Activated CD4-positive, alpha-beta memory T cell treated with anti-CD3 and anti-CD28 coated beads, Interleukin-2, amount 10 ng/mL, durations not matched to agents 7 days and 5 days (primary cell): ENCODE measurements at places on chromosomes 2 and 18. TPM values are rescaled to one million over a fixed set of nuclear protein-coding genes. Genes with fewer than 3 reads are reported as not detected.
A peak's percentile ranks its signal among the peaks of the same experiment; 100 is the strongest.

DNA sequence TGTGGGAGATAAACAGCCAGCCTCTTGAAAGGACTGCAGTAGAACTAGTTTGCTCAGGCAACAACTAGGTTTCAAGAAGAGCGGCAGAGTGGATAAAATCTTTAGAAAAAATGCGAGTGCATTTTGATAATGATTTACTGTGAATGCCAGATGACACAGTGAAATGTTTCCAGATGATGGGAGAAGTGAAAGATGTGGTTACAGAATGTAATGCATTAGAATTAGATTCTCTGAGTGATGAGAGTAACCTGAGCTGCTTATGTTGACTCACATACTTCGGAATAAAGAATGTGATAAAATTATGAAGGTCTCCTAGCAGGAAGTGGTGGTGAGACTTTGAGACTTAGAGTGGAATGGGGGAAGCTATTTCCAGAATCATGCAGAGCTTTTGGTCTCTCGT, 184.3 kb downstream of the GULP1 start:
- DNase-seq: no peak

DNA sequence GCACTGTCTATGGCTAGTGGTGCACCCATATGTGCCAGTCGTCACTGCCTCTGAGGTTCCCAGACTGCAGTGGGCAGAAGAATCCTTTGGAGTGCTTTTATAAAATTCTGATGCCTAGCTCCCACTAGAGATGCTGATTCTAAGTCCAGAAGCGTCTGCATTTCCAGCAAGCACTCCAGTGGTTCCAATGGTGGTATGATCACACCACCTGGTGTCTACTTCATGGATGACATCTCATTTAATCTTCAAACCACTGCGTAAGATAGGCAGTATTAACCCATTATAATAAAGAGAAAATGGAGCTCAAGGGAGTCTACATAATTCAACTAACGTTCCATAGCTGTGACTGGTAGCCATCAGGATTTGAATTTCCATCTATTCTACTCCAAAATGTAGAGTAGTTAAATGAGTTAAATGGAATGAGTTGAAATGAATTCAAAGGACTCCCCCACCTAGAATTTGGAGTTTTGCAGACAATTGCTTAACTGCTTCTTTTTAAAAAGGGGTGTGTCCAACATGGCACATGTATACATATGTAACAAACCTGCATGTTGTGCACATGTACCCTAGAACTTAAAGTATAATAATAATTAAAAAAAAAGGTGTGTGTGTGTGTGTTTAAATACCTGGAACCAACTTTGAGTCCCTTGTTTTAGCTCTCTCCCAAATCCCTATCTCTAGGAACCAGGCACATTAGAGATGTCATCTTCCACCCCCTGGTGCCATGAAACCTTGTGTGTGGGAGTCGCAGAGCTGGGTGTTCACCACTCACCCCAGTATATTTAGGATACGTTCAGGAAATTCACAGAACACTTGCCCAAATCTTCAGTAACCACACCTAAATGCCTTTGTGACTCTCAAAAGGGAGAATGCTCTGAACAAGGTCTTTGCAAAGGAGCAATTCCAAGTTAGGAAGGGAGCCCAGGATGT, 14.1 kb downstream of the LAMA3 start:
- peak; percentile 22 for DNase-seq

GRCh38 chr2:6072276-6072675, 380.1 kb downstream of the SOX11 start:
- DNase-seq: no peak

- DNase-seq: no peak
Measured at GRCh38 chr2:189659734-189660133, 1.5 kb upstream of the ASNSD1 start.

DNA sequence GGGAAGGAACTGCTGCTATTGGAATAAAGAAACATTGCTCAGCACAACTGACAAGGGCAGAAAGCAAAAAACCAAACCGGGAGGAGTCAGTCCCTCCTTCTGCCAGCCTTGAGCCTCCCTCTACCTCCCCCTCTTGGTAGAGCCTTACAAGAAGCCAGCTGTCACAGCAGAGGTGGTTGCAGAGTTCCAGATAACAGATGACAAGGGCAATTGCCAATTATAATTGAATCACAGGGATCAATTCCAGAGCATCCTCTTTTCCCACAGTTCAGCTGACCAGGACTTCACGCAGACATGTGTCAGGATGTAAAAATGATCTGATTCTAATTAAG, 548.2 kb upstream of the LRRTM1 start:
- DNase-seq: no peak

Gene OSBPL6
- total RNA-seq: 0.78 TPM

Gene PLCL1
- 1.2 TPM for total RNA-seq

Gene ASB18
- total RNA-seq: not detected

GRCh38 chr2:72173640-72174321, 26.1 kb upstream of the CYP26B1 start:
- no peak for DNase-seq
